Activated CD8-positive, alpha-beta memory T cell treated with anti-CD3 and anti-CD28 coated beads for 4 hours (primary cell): ENCODE measurements at places on chromosomes 7 and 10.

DNA sequence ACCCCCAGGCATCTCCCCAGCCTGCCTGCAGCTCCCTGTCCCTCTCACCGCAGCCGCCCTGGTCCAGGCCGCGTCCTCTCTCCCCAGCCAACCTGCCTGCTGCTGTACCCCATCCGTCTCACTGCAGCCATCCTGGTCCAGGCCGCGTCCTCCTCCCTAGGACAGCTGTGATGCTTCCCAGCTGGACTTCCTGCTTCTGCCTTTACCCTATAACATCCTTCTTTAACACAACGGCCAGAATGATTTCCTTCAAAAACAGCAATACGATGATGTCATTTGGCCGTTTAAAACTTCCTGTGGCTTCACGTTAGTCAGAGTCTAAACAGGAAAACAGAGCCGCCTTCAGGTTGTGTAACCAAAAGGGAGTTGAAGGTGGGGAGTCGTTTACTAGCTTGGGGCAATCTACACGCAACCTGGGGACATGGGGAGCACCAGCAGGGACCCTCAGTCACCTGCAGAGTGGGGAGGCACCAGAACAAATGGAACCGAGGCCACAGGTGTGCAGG lies 32.2 kb upstream of the ZFAND2A start:
- no peak for DNase-seq

DNA sequence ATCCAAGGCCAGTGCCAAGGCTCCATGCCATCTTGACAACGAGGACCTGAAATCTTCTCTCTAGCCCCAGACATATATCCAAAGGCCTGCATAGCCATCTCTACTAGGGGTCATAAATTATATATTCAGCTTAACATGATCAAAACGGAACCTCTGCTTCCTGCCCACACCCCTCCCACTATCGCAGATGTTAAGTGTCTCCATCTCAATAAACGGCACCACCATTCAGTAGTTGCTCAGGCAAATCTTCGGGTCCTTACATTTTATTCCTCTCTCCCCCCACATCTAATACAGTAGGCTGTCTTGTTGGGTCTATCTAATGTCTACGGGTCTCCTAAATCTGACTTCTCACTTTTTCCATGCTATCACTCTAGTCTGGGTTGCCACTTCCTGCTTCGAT lies 201.1 kb upstream of the PLXNA4 start:
- no peak for DNase-seq

DNA sequence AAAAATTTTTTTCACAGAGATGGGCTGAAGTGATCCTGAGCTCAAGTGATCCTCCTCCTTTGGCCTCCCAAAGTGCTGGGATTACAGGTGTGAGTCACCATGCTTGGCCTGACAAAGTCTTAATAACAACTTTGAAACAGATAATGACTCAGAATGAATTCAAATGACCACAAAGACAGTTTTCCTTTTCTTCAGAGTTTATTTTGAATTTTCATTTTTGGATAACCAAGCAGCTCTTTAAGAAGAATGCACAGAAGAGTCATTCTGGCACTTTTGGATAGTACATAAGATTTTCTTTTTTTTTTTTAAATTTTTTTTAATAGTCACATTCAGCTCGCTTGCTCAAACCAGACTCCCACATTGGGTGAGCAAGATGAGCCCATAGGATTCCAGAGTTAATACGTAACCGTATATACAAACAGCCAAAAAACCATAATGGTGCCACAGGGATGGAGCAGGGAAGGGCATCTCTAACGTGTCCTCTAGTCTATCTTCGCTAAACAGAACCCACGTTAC lies 43.0 kb upstream of the NMT2 start:
- DNase-seq = no peak

DNA sequence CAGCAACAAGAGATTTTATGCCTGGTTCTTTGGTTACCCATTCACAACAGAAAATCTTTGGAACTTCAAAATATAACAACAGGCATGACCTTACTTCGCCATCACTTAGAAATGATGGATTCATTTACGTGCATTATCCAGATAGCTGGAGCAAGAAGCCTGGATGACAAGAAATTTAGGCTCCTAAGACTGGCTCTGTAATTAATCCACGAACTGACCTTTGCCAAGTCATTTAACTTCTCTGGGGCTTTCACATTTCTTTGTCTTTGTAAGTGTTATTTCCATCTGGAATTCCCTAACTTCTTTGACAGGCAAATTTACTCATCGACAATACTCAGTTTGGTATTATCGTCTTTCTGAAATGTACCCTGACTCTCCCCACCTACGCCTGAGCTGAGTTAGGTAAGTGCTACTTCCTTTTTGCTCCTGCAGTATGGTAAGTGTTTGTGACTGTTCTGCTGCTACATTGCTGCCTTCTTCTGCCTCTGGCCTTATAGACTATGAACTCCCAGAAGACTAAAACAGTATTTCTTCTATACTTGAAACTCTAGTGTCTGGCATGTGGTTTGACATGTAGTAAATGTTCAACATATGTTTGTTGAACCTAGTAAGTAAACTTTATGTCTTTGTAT lies 5.5 kb upstream of the MDFIC start:
- DNase-seq = no peak
